ENCODE measurements at places on chromosomes 16 and 17. TPM values are rescaled to one million over a fixed set of nuclear protein-coding genes. Genes with fewer than 3 reads are reported as not detected.

KRTAP3-1 gene
- total RNA-seq: not detected

TBX2 gene
- 4.1 TPM for total RNA-seq

CDRT15 gene
- not detected for total RNA-seq

TAOK1 gene
- total RNA-seq: 71.8 TPM

CSH2 gene
- total RNA-seq: not detected
